ENCODE measurements at places on chromosomes 6 and 20.

DNA sequence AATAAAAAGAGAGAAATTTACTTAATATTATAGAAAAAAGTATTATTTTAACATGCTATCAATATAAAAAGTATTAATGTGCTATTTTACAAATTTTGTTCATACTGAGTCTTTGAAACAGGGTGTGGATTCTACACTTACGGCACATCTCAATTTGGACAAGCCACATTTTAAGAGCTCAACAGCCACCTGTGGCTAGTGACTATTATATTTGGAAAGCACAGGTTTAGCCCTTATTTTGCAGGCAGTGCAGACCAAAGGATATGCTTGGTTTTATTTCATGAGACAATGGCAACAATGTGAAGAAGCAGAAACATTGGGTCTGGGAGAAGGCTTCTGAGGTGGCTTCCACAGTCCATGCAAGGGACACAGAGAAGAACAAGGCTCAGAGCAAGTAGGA lies 74.6 kb downstream of the BACH2 start:
- no peak for DNase-seq

DNA sequence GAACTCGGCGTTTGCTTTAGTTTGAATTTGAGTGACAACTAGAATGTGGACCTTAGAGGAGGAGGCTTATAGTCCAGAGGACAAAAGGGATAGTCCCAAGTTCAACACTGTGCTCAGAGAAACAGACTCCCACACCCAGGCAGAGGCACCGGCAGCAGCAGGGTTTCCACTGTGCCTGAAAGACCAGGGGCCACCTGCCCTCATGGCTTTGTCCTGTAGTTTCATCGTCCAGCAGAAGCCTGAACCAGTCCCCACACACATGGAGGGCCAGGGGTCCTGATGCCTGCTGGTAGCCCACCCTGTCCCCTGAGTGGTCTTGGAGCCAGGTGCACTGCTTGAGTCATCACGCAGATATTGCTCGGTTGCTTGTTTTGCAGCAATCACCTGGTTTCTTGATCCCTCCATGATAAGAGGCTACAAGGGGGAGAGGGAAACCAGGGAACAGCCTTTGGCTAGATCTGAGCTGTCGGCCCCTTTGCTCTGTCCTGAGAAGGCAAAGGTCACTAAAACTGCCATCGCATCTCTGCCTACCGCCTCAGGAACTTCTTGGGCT lies 7.2 kb upstream of the ACSS1 start:
- DNase-seq, result no peak

- DNase-seq, result no peak
These were observed 69.0 kb downstream of the SMLR1 start for GRCh38 chr6:130896249-130896648.

- peak; percentile 46 for DNase-seq
These were observed at the start of gene PERP for GRCh38 chr6:138107078-138107751. Gene PERP, minus strand, starts transcription at chr6:138107419. Its CDS starts 79 bp downstream, at chr6:138107340.

DNA sequence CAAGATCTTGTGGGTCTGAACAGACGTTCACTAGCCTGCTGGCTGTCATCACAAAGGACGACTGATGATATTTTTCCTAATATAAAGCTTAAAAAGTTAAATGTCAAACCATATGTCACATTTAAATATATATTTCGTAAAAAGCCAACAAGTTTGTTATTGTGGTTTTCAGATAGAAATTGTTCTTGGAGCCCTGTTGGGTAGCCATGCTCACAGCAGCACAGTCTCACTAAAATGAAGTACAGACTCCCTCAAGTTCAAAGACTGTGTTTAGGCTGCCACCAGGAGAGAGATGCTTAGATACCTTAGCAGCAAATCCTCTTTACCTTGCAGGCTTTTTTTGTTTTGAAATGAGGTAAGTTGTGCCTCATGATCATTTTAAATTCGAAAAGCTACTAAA lies 17.8 kb downstream of the EEF1E1 start:
- no peak for DNase-seq

DNA sequence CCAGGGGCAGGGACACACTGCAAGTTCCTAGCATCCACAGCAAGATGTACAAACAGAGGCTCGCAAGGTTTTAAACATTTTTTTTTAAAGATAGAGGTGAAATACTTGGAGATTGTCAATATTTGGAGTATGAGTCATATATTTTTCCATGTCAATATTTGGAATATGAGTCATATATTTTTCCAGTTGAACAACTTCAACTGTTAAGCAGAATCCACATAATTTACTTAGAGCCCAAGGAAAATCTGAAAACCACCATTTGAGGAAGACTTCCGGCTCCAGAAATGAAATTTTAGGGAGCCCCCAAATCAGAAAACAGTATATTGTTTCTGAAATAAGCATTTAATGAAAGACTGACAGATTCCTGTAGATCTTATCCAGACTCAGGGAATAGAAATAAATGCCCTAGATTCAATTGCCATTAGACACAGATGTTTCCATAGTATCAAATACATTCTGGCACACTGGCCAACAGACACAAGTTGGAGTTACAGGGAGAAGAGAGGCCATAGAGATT lies 51.6 kb upstream of the FAM184A start:
- DNase-seq, result no peak

DNA sequence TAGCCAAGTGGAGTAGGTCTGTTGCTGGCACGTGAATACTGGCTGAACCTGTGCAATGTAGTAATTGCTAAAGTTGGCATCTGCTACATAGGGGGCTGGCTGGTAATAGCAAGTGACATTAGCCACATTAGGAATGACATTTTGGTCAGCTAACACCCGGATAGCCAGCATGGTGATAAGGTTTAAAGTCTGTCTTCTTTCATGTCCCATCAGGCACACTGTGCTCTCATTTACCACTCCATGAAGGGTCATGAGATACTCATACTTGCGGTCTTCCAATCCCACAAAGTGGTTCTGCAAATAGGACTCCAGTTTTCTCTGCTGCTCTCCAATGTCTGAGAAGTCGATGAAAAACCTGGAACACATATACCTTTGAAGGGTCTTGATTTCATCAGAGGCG lies 2.8 kb downstream of the TENT5A start:
- DNase-seq, result no peak
